ENCODE measurements at places on chromosomes 7 and 10.
A peak's percentile ranks its signal among the peaks of the same experiment; 100 is the strongest.

GRCh38 chr7:130752424-130752823 lies 18.4 kb upstream of the KLF14 start:
- DNase-seq, result no peak

DNA sequence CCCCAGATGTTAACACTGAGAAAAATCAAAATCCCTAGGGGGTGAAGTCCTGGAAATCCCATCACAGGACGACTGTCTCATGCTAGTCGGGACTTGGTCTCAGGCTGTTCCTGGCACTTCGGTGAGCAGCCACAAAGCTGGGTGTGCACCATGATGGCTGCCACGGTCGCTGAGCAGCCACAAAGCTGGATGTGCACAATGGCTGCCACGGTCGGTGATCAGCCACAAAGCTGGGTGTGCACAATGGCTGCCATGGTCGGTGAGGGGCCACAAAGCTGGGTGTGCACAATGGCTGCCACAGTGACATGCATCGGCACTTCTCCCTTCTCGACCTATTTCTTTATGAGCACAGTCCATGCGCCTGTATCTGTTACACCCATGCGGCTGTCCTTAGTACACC lies 505.1 kb downstream of the TCERG1L start:
- DNase-seq, result no peak

DNA sequence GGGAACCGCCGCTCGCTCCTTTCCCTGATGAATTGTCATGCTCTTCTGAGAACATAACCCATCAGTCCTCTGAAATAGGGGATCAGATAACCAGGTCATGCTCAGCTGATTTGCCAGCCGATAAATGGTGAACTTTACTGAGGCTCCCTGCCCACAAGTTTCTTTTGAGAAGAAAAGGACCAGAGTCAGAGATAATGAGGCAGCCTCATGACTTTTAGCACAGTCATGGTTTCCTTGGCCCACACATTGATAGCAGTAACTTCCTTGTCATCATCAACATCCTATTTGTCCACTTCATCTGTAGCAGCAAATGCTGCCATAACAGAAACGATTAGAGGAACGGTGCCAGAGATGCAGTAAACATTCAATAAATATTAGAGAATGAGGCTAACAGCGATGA lies 509.0 kb downstream of the GATA3 start:
- no peak for DNase-seq

- peak; percentile 28 for DNase-seq
Measured at GRCh38 chr7:26083113-26083512, 68.9 kb upstream of the NFE2L3 start.

- no peak for DNase-seq
Measured at GRCh38 chr10:6474871-6475270, 105.2 kb downstream of the PRKCQ start.

- DNase-seq, result no peak
Measured at GRCh38 chr7:78684201-78684600, 769.3 kb downstream of the MAGI2 start.

DNA sequence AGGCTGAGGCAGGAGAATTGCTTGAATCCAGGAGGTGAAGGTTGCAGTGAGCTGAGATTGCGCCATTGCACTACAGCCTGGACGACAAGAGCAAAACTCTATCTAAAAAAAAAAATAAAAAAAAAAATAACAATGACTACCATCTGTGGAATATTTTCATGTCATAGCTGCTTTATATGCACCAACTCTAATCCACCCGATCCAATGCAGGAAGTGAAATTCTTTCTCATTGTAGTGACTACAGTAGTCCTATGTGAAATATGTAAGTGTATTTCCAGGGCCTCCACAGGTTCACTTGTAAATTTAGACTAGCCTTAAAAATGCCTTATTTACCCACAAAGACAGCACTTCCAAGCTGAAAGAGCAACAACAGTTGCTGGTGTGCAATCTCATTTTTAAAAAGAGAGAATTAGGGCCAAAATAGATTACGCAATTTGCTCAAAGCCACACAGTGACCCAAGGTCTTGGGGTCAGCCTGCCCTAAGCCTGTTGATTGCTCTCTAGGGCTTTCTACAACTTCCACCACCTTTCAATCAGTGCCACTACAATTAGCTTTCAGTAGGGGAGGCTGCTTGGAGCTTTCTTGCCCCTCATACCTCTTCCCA lies 25.8 kb upstream of the EGFR start:
- DNase-seq, result no peak

- DNase-seq, result no peak
Measured at GRCh38 chr10:84254552-84255478, 10.0 kb downstream of the RGR start.

GRCh38 chr10:13219685-13220670 lies 14.2 kb downstream of the UCMA start:
- DNase-seq, result peak; percentile 80

DNA sequence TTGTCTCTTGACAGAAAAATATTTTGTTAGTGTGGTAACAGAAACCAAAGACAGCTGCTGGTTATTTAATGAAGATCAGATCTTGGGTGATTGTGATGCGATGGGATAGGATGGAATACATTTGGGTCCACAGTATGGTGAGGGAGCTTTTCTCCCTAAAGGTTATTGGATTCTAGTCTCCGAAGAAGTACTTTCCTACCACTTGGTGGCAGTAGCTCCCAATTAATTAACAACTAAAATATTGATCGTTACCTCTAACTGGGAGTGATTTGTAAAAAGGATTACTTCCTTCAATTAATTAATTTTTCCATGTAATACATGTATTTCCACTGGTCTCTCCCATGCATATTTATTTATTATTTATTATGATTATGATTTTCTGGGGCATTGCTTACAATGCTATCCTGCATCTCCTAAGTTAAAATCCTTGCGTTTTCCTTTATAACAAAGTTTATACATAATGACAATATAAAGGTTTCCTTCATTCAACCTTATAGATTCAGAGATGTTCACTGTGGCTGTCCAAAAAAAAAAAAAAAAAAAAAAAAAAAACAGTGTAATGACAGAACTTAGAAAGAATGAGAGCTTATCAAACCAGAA lies 25.6 kb downstream of the TMEM196 start:
- DNase-seq, result peak; percentile 89

DNA sequence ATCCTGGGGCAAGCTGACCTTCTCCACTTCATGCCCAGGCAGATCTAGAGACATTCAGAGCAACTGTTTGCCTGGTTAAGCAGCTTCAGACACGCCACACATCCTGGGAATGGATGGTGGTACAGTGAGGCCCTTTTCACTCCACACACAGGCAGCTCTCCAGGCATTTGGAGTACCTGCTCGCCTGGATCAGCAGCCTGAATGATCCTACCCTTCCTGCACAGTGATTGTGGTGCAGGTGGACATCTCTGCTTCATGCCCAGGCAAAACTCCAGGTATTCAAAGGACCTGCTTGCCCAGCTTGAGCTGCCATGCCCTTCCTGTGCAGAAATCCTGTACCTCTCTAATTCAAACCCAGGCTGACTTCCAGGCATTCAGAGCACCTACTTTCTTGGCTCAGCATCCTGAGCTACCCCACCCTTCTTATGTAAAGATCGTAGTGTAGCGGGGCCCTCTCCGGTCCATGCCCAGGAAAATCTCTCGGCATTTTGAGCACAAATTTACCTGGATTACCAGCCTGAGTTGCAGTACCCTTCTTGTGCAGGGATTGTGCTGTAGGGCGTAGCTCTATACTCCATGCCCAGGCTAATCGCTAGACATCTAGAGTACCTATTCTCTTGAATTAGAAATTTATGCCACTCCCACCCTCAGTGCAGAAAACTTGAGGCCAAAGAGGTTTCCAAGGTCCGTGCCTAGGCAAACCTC lies 972.8 kb downstream of the ANKRD7 start:
- DNase-seq, result no peak

- no peak for DNase-seq
Measured at GRCh38 chr10:101772895-101773761, 2.8 kb downstream of the FGF8 start.

DNA sequence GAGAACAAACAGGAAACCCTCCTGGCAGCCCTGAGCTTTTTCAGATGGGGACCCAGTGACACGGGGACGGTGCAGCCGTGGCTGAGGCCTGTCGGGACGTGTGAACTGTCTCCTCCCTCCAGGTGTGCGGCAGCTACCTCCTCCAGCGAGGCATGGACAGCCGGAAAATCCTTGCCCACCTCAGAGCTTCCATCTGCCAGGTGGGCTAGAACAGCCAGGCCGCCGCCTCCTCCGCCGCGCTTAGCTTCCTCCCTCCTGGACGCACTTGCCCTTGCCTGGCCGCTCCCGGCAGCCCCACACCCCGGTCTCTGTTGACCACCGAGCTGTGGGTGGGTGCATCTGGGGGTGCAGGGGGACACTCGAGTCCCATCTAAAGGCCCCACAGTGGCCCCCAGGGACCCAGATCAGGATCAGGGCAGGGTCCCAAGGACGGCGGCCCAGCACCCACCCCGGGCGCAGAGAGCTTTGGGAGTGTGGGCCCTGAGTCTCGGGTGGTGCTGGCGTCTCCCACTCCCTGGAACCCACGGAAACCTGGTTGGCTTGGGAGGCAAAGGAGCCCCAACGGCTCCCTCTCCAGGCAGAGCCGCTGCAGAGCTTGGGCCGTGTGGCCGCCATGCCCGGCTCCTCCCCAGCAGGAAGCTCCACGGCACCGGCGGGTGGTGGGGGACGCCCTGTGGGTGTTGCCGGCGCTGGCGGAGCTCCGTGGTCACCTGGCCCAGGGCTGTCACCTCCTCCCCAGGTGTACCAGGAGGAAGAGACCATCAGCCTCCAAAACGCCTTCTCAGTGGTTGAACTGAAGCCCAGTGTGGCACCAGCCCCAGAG lies 32.9 kb upstream of the UTF1 start:
- DNase-seq, result no peak

- DNase-seq, result no peak
Measured at GRCh38 chr7:1225441-1226185, 7.1 kb upstream of the UNCX start.

- DNase-seq, result peak; percentile 91
Measured at GRCh38 chr7:24290004-24290641, 6.1 kb downstream of the NPY start.

- DNase-seq, result peak; percentile 74
Measured at GRCh38 chr10:102410429-102411073, 8.0 kb downstream of the PSD start.

- peak; percentile 63 for DNase-seq
Measured at GRCh38 chr10:27794157-27794556, 48.5 kb upstream of the MKX start.

GRCh38 chr7:22219036-22219435 lies 137.9 kb downstream of the RAPGEF5 start:
- DNase-seq, result no peak

GRCh38 chr10:94038024-94038423 lies 44.3 kb downstream of the PLCE1 start:
- peak; percentile 8 for DNase-seq

GRCh38 chr10:132386419-132386831 lies 10.6 kb upstream of the PWWP2B start:
- DNase-seq, result no peak

DNA sequence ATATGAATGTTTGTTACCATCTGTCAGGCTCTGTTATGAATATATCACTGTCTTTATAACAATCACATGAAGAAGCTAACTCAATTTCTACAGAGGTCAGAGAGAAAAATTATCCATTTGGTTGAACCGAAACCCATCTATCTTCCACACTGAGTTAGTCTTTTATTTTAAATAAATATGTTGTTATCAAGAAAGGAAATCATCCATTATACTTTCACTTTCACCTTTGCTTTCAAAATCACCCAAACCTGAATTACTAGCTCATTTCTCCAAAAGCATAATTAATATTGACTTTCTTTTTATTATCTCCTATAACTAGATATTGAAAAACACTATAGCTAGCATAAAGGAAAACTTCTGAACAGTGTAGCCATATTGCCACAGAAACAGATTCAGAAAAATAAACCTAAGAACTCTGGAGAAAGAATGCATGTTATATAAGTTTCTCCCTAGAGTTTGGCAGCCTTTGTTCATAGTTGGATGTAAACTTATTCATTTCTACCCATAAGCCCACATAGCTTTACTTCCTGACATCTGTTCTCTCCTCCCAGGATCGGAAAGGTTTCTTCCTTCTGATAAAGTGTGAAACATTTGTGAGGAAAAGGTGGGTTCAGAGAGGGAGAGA lies 66.0 kb downstream of the NPSR1 start:
- peak; percentile 14 for DNase-seq

- no peak for DNase-seq
Measured at GRCh38 chr7:102129636-102130370, 156.9 kb upstream of the SH2B2 start.

GRCh38 chr7:137441451-137441850 lies 97.9 kb upstream of the PTN start:
- no peak for DNase-seq

DNA sequence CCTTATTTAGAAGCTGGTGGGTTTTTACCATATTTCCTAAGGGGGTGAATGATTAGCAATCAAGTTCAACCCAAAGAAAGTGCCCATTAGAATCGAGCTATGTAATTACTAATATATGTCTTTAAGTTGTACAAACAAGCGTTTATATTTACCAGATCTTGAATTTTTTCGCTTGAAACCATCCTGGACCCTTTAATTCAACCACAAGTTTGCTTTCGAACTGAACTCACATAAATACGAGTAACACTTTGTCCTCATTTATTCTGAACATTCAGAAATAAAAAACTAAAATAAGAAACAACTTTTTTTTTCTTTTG lies 1.5 kb downstream of the SRI start:
- no peak for DNase-seq

DNA sequence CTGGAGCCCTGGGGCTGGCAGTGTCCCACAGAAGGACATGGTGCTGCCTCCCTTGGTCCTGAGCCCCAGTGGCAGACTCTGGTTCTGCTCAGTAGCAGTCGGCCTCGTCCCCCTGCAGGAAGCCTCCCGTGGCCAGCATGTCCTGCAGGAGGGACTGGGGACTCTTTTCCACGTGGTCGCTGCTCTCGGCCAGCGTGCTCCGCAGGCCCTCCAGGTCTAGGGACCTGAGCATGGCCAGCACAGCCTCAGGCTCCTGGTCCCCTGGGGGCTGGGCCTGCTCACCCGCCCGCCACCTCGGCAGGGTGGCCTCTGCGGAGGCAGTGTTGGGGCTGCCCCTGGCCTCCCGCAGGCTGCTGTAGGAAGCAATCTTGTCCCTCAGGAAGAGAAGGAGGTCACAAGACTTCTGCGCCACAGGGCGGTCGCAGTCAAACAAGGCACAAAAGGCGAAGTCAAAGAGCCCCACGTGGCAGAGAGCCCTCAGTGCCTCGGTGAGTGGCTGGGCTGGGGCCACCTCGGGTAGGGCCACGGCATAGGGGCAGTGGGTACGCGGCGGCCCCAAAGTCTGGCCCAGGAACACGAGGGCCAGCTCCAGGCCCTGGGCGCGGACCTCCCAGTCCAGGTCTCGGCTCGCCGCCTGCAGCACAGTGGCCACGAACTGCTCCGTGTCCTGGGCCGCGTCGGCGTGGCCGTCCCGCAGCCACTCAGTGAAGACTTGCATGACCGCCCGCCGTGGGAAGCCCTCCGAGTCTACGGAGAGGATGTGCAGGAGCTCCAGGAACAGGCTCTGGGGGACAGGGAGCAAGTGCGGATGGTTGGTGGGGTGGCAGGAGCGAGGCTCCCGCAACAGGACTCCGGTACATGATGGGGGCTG lies 17.1 kb downstream of the BRAT1 start:
- DNase-seq, result peak; percentile 64

GRCh38 chr10:113069595-113069994 lies 119.5 kb downstream of the TCF7L2 start:
- no peak for DNase-seq

Measured in DMS53 (cell line).